MV-4-11 (cell line): ENCODE measurements at places on chromosomes 3 and 15.

- peak; percentile 21 for DNase-seq
Measured at GRCh38 chr15:85890620-85890980, 95.9 kb upstream of the KLHL25 start.

DNA sequence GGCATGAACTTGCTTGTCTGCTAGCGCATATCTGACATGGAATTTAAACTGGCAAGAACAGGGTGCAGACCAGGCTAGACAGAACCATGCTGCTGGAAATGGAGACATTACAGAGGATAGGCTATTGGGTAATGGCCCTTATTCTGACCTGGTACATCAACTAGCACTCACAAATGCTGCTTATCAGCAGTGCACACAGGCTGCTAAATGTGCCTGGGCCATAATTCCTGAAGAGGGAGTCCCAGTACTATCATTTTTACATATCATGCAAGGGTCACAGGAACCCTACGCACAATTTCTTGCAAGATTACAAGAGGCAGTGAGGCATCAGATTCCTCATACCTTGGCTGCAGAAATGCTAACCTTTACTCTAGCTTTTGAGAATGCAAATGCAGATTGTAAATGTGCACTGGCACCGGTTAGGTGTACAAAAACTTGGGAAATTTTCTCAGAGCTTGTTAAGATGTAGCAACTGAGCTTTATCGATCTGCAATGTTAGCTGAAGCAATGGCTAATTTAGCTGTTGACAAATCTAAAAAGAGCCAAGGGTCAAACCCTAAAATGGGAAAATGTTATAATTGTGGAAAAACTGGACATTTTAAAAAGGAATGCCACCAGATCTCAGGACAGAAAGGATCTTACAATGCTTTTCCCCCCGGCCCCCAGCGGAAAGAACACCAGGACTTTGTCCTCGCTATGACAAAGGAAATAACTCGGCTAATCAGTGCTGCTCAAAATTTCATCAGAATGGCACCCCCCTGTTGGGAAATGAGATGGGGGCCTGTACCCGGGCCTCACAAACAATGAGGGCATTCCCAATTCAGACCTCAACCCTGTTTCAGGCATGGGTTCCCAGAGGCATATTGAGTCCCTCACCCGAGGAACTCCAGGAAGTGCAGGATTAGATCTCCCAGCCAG is 21.1 kb downstream of the CCRL2 start:
- no peak for DNase-seq

- peak; percentile 94 for DNase-seq
Measured at GRCh38 chr15:71278989-71279756, 163.9 kb downstream of the THSD4 start.

DNA sequence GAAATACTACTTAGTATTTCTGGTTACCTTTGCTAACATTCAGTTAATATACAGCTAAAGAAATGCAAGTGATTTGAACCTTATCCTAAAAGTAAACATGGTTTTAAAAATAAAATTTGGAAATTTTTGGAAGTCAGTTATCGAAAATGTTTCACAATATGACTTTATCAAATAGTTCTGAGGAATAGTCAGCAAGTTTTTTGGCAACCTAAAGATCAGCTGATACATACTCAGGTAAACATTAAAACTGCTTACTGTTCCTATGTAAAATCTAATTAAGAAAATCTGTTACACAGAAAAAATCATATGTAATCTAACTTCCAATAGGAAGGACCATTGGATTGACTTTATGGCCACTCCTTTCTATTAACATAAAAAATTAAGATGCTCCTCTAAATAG is 24.1 kb downstream of the IFT80 start:
- DNase-seq: no peak

GRCh38 chr3:47985381-47985780 is 30.8 kb downstream of the MAP4 start:
- peak; percentile 39 for DNase-seq

DNA sequence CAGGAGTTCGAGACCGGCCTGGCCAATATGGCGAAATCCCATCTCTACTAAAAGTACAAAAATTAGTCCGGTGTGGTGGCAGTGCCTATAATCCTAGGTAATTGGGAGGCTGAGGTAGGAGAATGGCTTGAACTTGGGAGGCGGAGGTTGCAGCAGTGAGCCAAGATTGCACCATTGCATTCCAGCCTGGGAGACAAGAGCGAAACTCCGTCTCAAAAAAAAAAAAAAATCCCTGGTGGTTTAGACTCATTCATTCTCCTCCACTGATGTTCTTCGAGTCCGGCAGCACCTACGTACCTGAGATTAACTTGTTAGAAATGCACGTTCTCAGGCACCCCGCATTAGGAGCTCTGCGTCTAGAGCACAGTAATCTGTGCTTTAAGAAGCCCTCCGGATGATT is 3.7 kb downstream of the MCTP2 start:
- DNase-seq: no peak

DNA sequence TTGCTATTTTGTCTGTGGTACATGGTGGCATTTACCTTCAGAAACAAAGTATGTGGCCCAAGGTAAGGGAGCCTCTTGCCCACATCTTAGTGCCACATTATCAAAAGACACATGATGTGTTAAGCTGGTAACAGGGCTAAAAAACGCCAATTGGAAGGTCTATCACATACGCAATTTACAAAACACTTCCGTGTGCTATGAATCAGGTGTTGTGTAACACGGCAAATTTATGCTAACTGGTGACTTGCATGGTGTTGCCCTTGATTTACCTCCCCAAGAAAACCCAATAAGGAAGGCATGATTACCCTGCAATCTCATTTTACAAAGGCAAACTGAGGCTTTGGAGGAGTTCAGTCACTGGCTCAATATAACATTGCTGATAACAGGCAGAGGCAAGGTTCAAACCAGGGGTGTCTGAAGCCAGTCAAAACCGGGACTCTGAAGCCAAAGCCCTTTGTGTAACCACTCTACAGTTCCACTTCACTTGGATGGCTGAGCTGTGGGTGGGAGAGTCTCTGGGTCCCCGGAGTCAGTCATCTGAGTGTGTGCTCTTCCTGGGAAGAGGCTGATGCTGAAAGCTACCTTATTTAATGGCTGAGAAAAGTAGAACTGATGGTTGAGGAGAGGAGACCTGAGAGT is 103.9 kb upstream of the BCL6 start:
- no peak for DNase-seq

- DNase-seq: peak; percentile 33
Measured at GRCh38 chr3:161851941-161852566, 355.4 kb downstream of the OTOL1 start.

- no peak for DNase-seq
Measured at GRCh38 chr3:108022256-108023150, 68.3 kb downstream of the CD47 start.

DNA sequence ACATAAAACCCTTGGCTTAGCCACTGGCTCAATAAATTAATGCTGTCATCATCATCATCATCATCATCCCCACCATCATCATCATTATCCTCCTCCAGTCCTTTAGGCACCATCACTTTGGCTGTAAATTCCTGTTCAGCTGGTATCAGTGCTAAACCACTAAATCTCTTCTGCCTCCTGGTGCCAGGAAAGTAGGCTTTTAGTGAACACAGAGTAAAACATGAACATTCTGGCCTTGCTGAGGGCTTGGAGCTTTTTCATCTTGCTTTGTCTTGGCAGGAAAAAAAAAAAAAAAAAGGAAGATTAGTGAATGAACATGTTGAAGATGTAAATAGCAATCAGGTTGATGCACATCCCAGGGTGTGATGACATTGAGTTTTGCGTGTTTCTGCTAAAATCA is 67.3 kb upstream of the EIF1B start:
- DNase-seq: no peak

DNA sequence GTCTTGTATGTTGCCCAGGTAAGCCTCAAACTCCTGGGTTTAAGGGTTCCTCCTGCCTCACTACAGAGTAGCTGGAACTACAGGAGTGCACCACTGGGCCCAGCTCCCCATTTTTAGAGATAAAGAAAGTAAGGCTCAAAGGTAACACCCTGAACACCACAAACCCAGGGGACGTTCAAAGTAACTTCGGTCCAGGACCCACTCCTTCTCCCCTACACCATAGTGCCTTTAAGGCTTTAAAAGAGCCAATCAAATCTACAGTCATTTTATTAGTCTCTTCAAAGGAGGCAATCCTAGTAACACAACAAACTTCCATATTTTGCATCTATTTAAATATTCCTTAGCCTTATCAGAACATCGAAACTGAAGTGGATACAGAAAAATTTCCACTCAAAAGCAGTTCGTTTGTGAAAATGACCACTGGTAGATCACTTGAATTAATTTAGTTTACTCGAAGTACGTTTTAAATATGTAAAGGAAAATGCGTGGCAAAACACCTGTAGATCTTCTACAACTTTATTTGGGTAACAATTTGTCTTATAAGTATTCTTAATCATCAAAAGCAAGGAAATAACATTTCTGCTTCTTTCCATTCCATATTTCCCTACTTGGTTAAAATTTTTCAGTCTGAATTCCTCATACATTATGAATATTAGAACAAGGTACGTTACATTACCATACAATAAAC is 1.8 kb downstream of the STAG1 start:
- DNase-seq: no peak

- DNase-seq: no peak
Measured at GRCh38 chr15:78065973-78066946, 11.3 kb downstream of the TBC1D2B start.

GRCh38 chr3:16704941-16705340 is 99.7 kb upstream of the DAZL start:
- DNase-seq: peak; percentile 51

GRCh38 chr3:33918126-33918756 is 119.8 kb downstream of the PDCD6IP start:
- no peak for DNase-seq

- no peak for DNase-seq
Measured at GRCh38 chr3:135103917-135104316, 308.9 kb downstream of the EPHB1 start.

- no peak for DNase-seq
Measured at GRCh38 chr3:86740751-86741150, 250.2 kb downstream of the VGLL3 start.

GRCh38 chr15:84715441-84716035 is 401 bp downstream of the SEC11A start:
- no peak for DNase-seq

GRCh38 chr3:157059181-157059580 is 100.8 kb downstream of the CCNL1 start:
- DNase-seq: no peak

GRCh38 chr15:99844150-99844549 is 110.9 kb upstream of the LYSMD4 start:
- DNase-seq: no peak

DNA sequence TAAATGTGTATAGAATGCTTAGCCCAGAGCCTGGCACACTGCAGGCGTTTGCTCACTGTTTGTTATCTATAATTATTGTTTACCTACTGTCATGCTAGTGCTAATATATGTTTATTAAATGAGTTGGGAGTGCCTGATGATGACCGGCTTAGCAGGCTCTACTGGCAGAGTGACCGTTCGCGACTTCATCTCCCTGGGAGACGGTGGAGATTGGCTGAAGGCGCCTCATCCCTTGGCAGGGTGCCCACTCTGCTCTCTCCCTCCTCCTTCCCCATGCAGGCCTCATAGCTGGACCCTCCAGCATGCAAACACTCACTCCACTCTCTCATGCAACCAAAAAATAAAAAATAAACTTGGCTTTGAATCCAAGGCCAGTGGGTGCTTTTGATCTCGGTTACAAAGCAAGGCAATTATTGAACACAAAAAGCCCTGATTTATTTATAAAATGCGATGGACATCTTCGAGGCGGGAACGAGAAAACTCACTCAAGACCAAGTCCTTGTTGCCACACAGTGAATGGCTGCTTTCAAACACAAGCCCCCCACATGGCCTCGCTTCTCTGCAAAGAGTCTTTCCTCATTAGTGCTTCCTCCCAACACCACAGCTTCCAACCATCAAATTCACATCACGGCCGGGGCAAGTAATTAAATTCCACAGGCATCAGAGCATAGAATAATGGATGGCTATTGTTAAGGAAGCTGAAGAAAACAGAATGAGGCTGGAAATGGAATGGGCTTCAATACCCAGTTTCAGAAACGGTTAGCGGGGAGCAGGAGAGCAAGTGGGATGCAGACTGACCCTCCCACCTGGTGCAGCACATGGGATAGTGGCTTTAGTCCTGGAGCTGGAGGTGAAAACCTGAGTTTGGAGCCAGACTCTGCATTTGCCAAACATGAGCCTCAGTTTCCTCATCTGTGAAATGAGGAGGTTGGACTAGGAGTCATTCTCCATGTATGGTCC is 135.7 kb upstream of the RAD18 start:
- DNase-seq: no peak

DNA sequence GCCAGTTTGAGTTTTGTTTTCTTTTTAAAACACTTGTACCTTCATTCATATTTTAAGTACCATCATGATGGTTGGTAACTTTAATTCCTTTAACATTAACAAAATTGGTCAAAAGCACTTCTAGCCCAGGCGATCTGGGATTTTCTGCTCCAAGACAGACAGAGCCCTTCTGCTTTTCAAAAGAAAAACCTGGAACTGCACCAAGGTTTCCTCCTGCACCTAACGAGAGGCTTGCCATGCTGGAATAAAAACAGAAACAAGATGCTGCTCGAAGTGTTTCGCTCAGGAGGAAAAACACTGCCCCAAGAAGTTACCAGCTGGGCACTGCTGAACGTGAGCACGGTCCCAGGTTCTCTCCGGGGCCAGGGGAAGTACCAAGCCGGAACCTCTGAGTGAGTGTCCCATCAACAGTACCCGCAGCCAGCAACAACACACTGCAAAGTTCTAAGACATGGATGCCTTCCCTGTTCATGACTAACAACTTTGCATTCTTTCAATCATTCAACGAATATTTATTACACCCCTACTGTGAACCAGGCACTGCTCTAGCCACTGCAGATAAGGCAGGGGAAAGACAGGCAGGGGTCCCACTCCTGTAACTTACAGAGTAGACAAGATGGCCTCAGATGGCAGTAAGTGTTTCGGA is 98.8 kb downstream of the XXYLT1 start:
- DNase-seq: no peak

- DNase-seq: peak; percentile 36
Measured at GRCh38 chr3:25033407-25034029, 394.5 kb upstream of the RARB start.

DNA sequence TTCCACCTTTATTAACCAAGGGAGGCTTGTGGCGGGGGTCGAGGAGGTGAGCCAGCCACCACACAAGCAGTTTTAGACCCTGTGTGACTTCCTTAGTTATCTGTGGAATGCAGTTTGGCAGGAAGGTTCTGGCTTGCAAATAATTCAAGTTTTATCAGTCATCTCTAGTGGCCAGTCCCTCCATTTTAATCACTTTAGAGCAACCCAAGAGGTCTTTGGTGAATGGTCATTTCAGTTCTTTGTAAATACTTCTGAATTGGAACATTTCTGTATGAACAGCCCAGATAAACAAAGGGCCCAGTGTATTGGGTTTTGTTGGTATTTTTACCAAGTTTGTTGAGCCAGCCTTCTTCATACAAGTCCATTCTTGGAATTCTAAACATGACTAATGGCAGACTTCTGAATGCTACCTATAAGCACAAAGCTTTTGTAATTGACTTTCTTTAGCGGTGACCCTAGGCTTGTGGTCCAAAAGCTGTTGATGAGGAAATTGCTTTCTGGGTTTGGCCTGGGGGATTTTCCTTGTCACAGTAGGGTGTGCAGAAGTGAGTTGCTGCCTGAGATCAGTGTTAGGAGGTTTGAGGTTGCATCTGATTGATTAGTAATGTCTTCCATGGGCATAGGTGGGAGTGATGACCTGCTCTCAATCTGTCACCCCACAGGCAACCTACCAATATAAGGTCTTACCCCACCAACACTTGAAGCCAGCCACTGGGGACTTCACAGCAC is 193.3 kb upstream of the TOPAZ1 start:
- DNase-seq: no peak

- DNase-seq: peak; percentile 35
Measured at GRCh38 chr3:172102123-172102882, 62.9 kb downstream of the FNDC3B start.
